Stimulated activated CD4-positive, alpha-beta T cell treated with anti-CD3 and anti-CD28 coated beads, Interleukin-1b, Interleukin-23, amount 100 ng/mL, for 4 hours (primary cell): ENCODE measurements at places on chromosomes 5 and 9.

DNA sequence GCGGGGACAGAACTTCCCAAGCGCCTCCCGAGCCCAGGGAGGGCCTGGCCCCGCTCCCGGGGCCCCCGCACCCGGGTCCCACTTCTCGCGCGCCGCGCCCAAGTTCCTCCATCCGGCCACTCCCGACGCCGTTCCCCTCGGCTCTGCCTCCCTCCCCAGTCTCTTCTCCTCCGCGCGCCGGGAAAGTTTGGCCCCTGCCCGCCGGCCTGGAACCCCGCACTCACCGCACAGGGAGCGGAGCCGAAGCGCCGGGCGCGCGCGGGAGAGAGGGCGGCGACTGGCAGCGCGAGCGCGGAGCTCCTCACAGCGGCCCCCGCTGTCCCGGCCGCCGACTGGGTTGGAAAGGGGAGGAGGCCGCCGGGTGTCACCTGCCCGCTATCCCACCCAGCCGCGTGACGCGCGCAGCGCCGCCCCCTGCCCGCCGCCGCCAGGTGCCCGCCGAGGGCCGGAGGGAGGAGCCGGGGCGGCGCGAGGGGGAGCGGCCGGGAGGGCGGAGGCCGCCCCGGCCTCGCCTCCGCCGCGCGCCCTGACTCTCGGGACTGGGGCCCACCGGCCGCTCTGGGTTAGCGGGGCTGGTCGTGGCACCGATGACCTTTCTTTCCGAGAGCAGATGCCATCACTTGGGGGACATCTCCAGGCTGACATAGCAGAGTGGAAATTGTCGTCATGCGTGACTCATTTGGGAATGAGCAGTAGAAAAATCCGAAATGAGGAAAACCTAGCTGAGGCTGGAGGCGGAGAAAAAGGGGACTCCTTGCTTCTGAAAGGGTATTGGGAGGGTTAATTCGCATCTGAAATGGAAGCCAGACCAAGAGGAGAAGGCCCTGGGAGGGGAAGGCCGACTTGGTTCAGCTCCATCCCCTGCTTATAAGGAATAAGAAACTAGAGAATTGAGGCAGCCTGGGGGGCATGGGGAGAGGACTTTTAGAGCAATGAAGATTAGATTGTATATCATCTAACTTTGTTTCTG is at the start of gene ELOVL7:
Gene ELOVL7, minus strand, starts transcription at position 334 of the 970 bp plus-strand sequence. CDS start 56,872 bp downstream, outside the sequence.
- DNase-seq: no peak

DNA sequence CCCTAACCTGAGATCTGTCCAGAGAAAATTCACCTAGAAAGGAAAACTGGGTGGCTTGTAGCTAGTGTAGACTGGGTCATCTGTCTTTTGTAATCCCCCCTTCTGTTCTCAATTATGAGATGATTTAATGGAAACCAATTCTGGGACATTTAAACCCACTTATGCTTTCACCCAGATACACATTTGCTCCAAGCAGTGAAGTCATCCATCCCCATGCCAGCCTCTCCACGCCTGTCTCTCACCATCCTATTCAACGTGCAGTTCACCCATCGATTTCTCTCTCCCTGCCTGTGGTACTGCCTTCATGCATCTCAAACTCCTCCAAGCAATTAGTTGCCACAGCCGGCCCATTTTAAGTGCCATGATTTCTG is 1.8 kb downstream of the PHF19 start:
- DNase-seq: no peak

- no peak for DNase-seq
Observed at GRCh38 chr5:82465235-82465634, 187.1 kb upstream of the RPS23 start.

- no peak for DNase-seq
Observed at GRCh38 chr5:76050134-76050533, 33.0 kb upstream of the SV2C start.

DNA sequence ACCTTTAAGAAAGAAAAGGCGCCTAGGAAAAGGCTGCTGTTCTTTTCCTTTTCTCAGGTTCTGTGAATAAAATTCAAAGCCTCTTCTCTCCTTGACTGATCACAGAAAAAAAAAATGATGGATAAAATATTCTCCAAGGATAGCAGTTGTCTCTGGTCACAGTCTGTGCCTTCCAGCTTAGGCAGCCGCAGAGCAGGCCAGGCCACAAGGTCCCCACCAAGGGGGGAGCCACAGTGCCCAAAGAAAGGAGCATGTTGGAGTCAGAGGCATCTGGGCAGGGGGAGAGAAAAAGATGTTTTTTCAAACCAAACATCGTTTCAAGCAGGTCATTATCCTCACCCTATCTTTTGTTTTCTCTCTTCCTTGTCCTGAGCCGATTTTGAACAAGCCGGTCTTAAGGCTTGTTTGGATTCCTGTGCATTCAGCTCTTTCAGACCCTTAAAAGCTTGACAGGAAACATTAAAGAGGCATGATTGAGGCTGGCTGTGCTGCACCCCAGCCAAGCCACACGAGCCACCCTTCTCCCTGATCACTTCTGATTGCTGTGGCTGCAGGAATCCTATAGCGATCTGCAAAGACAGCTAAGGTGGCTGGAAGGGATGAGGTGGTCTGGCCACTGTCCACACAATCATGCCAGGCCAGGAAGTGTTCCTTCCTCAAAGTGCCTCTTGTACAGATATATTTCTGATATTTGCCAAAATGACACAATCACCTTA is 284.6 kb upstream of the TLE4 start:
- DNase-seq: no peak

- no peak for DNase-seq
Observed at GRCh38 chr9:84325347-84325973, 15.1 kb downstream of the SLC28A3 start.

DNA sequence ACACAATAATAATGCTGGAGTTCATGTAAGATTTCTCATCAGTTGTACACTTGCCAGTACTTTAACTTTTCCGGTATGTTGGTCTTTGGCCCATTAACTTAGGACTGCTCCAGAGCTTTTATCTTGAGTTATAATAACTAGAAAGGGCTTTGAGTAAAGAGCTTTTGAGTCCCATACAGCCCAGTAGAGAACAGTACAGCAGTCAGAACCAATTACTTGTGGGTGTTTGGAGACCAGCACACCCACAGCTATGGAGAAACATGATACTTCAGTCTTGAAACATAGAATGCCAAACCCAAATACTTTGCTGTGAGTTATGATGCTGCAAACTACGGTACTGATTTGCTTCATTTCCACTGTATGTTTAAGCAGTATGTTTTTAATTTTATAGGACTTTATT is 374.3 kb downstream of the CCDC171 start:
- no peak for DNase-seq

- no peak for DNase-seq
Observed at GRCh38 chr5:10306806-10307205, 896 bp downstream of the CMBL start.

GRCh38 chr5:39198127-39198526 is 21.2 kb downstream of the FYB1 start:
- DNase-seq: no peak

- DNase-seq: no peak
Observed at GRCh38 chr5:120327180-120327579, 136.9 kb upstream of the PRR16 start.

DNA sequence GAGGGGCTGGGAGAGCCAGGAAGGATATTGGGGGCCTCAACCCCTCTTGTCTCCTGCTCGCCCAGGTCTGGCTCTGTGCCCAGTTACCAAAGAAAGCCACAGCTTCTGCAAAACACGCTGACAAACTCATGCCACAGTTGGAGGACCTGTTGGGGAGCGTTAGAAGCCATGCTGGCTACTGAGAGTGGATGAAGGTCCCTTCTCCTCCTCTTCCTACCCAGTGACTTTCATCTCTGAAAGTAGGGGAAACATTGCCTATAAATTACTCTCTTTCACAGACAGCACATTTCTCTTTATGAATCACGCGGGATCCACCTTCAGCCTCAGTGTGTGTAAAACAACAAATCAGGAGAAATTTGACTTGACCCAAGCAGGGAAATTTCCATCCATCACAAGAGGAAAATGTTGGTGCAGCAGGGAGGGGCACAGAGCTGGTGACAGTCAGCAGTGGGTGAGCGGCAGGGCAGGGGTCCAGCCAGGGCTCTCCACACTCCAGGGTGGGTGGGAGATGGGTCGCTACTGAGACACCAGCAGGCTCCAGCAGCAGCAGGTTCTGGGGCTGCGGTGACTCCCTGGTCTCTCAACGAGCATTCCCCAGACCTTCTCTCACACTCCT is 181.9 kb downstream of the FGF18 start:
- no peak for DNase-seq

GRCh38 chr5:140312791-140313189 is 9.9 kb upstream of the PFDN1 start:
- no peak for DNase-seq

- no peak for DNase-seq
Observed at GRCh38 chr9:16230731-16231130, 639.7 kb downstream of the BNC2 start.

- DNase-seq: no peak
Observed at GRCh38 chr5:168357876-168358275, 66.4 kb downstream of the WWC1 start.

- no peak for DNase-seq
Observed at GRCh38 chr5:169424670-169425378, 123.9 kb upstream of the SLIT3 start.

GRCh38 chr9:92764381-92764987 is at the start of gene BICD2:
BICD2 (minus strand) TSS chr9:92764833; CDS start chr9:92764744, 89 bp downstream.
- no peak for DNase-seq

GRCh38 chr9:128358090-128358489 is 13.1 kb upstream of the URM1 start:
- no peak for DNase-seq

- DNase-seq: no peak
Observed at GRCh38 chr9:72984226-72984947, 31.5 kb upstream of the ALDH1A1 start.

GRCh38 chr5:144003636-144004035 is 166.8 kb downstream of the YIPF5 start:
- no peak for DNase-seq

DNA sequence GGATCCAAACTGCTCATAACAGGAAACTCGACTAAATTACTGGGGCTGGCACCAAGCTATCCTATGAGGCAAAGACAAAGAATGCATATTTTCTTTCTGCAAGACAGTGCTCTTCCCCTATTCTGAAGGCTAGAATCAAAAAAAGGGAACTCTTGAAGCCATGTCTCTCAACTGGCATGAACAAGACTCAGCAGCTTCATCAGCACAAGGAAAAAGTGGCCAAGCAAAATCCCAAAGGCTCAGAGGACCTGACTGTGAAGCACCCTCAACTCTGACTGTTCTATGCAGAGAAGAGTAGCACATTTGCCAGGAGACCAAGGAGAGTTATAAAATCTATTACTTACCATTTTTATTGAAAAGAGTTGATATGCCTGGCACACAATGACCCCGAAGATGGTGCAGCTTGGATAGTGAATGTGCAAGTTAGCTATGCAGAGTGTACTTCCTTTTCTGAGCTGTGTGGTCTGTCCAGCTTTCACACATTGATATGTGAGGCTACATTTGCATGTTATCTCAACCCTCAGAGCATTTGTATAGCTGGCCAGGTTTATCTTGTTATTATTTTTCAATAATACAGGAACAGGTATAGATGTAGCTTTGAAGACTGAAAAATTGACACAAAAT is 51.0 kb upstream of the FYB1 start:
- DNase-seq: no peak

- DNase-seq: no peak
Observed at GRCh38 chr5:64144425-64145215, 21.0 kb upstream of the RNF180 start.

GRCh38 chr5:127608077-127608660 is 40.7 kb upstream of the CTXN3 start:
- DNase-seq: no peak

GRCh38 chr5:76479973-76480667 is 77.0 kb downstream of the IQGAP2 start:
- no peak for DNase-seq

DNA sequence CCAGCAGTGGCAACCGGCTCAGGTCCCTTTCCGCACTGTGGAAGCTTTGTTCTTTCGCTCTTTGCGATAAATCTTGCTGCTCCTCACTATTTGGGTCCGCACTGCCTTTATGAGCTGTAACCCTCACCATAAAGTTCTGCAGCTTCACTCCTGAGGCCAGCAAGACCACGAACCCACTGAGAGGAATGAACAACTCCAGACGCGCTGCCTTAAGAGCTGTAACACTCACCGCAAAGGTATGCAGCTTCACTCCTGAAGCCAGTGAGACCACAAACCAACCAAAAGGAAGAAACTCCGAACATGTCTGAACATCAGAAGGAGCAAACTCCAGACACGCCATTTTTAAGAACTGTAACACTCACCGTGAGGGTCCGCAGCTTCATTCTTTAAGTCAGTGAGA is 103.5 kb downstream of the GLIS3 start:
- DNase-seq: no peak

- DNase-seq: no peak
Observed at GRCh38 chr9:117028103-117028858, 341.2 kb downstream of the TRIM32 start.

DNA sequence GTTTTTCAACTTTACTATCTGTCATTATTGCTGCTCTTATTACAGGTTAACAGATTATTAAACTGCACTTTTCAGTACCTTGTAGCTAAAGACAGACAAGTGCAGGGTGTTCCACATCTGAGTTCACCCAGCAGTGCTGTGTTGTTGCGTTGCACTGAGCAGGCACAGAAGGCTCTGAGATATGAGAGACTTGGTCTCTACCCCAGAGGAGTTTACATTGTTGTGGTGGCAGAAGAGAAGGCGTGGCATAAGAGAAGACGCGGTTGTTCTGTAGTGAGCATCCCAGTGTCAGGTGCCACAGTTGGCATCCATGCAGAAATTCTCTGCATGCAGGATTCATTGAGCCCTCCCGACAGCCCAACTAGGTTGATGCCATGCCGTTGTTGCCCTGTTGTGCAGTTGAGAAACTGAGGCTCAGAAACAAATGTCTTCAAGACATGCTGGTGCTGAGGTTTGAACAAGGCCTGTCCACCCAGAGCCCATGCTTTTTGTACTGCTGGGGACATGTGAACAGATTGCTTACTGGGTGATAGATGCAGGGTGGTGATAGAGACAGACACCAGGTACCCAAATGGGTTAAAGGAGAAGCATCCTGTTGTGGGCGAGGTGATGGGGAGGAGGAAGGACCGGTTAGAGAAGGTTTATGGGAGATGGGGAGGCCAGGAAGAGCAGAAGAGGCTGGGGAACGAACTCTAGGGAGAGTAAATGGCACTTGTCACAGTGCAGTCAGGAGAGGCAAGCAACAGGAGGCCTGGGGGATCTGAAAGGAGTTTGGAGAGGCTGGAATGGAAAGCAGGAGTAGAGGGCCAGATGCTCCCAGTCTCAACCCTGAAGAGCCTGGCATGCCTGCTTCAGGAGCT is 8.2 kb downstream of the ABL1 start:
- no peak for DNase-seq

DNA sequence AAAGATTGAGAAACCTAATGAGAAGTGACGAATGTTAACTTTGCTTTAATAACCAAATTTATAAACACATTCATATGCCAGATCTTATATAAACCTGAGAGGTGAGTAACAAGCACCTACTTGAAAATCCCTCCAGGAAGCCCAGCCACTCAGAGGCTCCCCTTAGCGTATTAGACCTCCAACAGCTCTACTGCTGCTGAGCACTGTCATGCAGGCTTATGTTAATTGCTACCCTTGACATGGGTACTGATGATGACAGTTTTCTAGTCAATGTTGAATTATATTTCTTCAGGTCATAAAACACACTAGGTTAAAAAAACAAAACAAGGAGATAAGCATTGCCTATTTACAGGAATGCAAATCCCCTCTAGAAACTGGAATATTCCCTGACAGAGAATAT is 161.2 kb downstream of the MPDZ start:
- DNase-seq: no peak
